ENCODE measurements at places on chromosomes 13 and 19.

GRCh38 chr13:26946684-26947343, 186.2 kb upstream of the GPR12 start:
- DNase-seq: no peak

DNA sequence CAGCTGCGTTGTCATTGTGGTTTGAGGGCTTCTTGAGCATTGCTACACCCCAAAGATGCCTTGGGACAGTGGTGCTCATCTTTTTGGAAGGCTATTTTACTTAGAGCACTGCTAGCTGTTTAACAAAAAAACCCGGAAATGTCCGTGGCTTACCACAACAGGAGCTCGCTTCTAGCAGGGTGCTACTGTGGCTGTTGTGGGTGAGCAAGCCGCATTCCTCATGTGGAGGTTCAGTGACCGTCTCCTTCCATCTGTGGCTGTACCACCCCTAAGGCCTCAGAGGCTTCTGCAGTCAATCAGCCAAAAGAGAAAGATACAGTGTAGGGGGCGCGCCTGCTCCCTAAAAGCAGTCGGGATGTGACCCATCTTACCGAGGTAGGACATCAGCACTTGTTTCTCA, 1004.2 kb downstream of the UQCRFS1 start:
- no peak for DNase-seq

DNA sequence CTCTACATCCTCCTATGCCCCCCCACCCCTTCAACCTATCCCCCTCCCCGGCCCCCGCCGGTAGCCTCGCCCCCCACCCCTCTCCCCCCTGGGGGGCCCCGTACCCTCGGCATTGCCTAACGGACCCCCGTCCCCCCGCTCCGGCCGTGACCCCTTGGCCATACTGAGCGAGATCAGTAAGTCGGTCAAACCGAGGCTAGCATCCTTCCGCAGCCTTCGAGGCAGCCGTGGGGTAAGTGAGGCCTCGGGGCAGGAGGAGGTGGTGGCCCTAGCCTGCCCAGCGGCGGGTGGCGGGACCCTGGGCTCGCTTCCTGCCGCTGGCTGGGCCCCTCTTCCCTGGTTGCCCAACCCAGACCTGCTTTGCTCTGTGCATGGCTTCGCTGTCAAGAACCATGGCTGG, 6.5 kb downstream of the TRIP10 start:
- no peak for DNase-seq

DNA sequence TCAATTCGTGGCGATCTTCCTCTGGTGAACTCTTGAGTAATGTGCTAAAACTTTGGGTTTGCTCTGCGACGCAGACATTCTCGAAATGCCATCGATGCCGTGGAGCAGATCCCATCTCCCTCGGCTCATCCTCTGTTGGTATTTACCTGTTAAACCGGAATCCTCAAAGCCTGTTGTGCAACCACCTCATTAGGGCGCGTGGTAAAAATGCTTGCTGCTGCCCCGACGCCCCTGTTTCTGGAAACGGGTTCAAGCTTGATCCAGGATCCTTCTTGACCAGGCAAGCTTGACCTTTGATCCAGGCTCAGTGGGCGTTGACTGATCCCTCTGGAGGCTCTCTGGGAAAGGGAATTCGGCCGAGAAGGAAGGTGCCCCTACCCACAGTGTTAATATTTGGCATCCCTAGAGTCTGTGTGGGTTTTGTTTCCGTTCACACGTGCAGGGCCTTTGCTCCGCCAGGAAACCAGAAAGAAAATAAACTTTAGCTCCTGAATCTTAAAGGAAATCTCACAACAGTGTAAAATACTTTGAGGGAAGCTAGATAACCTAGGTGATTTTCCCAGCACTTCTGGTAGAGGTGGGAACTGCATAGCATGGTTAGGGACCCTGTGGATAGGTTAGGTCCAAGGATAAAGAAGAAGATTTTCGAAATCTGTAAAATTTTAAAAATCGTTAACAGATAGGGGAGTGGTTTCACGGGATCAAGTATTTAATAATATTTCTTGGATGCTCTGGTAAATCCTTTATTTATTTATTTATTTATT, 1.1 kb downstream of the LSM14A start:
- DNase-seq: no peak

DNA sequence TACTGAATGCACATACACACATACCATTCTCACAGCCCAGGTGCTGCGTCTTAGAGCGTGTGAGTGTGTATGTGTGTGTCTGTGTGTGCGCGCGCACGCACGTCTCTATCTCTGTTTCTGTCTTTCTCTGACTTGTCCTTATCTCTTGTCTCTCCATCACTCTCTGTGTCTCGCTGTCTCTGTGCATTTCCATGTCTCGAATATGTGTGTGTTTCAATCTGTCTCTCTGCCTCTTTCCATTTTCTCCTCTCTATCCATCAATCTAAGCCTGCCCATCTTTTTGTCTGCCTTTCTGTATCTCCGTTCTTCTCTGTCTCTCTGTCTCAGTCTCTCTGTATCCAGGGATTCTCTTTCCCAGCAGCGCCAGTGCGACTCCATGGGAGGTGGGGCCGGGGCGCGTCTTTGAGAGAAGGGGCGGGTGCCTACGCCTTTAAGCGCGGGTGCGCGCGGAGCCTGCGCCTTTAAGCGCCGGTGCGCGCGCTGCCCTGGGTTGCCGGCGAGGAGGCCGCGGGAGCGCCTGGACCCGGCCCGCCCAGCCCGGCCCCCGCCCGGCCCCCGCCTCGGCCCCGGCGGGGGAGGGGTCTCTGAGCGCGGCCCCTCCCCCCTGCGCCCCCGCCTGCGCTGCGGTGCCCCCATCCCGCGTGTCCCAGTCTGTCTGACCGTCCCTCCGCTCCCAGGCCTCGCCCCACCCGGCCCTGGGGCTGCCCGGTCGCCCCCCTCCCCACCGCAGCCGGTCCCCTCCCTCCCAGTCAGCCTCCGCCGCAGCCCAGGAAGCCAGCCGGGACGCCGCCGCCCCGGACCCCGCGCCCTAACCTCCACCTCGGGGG, at the start of gene LRFN3:
Gene LRFN3, plus strand, starts transcription at position 464 of the 827 bp plus-strand sequence. CDS start 3,052 bp downstream, outside the sequence.
- peak; percentile 80 for DNase-seq

GRCh38 chr13:50596156-50596555, 247.3 kb downstream of the DLEU7 start:
- DNase-seq: no peak
